Activated effector memory CD4-positive, alpha-beta T cell treated with Interleukin-2 at 50 U/mL for 16 hours (primary cell): ENCODE measurements at places on chromosomes 11 and 22.
A peak's percentile ranks its signal among the peaks of the same experiment; 100 is the strongest.

GRCh38 chr22:45223304-45224117 lies 17.2 kb downstream of the KIAA0930 start:
- DNase-seq, result no peak

GRCh38 chr11:65489706-65490320 lies 9.0 kb upstream of the MALAT1 start:
- DNase-seq, result no peak

DNA sequence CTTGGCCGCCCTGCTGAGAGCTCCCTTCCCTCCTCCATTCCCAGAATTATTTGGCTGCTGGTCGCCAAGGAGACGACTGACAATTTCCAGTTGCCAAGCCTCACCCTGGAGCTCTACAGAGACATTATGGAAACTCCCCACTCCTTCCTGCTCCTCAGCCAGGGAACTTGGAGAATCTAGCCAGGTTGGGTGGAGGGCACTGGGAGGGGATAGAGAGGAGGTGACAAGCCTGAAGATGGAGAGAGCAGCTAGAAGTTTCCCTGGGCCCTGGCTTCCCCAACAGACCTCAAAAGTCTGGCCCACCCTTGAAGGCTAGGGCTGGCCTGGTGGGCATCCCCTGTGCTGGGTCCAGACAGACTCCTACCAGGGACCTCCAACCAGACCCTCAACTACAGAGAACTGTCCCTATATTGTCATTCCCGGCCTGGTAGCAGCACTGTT lies 6.7 kb upstream of the VSIG10L2 start:
- no peak for DNase-seq

DNA sequence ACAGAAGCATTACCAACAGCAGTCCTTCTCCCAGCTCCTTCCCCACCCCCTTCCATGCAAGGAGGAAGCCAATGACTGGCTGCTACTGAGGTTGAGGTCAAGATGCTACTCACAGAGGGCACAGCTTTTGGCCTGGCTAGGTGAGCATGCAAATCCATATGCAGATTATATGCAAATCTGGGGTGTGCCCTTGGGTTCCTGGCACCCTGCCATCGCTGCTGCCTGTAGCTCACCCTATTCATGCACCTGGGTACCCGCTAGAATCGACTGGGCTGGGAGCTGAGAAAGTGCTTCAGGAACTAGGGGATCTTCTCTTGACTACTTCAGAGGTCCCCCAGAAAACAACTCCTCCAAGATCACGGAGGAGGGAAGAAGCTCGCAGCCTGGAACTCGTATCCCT lies 4.0 kb downstream of the DSCAML1 start:
- no peak for DNase-seq

DNA sequence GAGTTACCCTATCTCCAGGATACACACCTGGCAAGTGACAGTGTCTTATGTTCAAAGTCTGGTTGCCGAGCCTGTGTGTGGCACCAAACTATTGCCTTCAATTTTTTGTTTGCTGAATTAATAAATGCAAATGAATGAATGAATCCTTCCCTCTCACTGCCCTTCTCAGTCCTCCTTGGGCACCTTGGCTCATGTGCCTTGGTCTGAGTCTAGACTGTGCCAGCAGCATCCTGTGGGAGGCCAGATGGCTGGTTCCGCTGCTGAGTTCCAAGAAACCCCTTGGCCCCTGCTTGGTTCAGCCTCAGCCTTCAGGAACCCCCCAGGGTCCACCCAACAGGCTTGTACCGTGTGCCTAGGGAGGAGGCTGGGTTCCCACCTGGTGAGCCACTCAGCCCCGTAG lies 31.0 kb downstream of the TOB2 start:
- no peak for DNase-seq

- no peak for DNase-seq
Observed at GRCh38 chr11:33086017-33086416, 46.6 kb downstream of the TCP11L1 start.

DNA sequence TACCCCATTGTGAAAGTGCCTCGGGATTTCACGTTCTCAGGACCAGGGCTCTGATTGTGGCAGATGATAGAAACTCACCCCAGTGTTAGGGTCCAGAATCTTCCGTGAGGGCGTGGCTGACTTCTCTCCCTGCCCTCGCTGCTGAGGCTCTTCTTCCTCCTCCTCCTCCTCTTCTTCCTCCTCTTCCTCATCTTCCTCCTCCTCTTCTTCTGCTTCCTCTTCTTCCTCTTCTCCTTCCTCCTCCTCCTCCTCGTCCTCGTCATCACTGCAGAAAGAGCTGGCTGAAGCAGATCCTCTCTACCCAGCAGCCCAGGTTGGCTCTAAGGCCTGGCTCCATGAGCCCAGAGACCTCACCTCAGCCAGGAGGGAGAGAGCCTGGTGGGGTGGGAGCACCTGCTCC lies 13.5 kb upstream of the CHADL start:
- no peak for DNase-seq

GRCh38 chr22:47174096-47174495 lies 411.6 kb downstream of the TBC1D22A start:
- DNase-seq, result no peak

GRCh38 chr11:92859156-92859690 lies 110.2 kb upstream of the MTNR1B start:
- no peak for DNase-seq

- no peak for DNase-seq
Observed at GRCh38 chr11:119506436-119506835, 83.5 kb upstream of the THY1 start.

DNA sequence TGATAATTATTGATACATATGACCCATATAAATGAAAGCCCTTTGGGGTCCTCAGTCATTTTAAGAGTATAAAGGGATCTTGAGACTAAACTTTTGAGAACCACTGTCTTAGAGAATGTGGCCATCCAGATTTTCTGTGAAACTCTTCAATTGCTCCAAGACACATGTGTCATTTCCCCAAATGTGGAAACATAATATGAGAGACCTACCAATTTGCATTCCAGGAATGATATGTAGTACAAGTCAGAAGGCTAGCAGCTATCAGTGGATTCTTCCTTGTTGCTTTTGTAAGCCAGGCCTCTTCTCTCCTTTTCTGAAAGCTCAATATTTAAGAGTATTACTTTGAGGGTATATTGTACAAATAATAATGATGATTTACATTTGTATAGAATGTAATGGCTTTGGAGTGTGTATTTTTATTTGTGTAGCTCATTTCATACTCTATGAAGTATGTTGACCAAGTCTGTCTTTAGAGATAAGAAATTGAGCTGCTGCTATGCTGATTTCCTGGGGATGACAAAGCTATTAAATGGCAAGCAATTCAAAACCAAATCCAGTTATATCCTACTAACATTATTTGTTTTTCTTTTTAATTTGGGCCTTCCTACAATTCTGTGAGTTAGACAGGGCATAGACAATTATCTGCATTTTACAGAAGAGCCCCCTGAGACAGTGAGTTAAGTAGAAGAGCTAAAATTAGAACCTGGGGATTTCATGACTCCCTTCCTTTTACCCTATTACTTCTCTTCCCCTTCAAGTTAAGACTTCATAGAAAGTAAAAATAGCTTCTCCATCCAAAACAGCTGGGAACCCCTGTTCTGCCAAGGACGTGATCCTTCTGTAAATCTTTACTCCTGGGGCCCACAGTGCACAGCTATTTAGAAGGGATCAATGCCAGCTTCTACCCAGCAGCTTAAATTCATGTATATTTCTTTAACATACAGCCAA lies 131.9 kb downstream of the WNT11 start:
- no peak for DNase-seq

DNA sequence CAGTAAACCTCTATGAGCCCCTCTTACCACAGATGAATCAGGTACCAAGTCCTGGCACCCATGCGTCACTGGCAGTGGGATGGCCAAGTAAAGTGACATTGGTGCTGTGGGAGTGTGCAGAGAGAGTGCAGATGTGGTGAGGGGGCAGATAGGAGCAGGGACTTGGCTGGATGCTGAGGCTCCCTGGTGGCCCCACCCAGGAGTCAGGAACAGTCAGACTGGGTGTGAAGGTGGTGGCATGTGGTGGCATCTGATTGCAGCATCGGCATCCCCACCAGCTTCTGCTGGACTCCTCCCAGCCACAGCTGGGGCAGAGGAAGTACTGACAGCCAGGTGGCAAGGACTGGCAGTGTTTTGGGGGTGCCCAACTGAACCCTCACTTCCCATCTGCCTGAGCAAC lies 11.4 kb downstream of the DGAT2 start:
- no peak for DNase-seq

DNA sequence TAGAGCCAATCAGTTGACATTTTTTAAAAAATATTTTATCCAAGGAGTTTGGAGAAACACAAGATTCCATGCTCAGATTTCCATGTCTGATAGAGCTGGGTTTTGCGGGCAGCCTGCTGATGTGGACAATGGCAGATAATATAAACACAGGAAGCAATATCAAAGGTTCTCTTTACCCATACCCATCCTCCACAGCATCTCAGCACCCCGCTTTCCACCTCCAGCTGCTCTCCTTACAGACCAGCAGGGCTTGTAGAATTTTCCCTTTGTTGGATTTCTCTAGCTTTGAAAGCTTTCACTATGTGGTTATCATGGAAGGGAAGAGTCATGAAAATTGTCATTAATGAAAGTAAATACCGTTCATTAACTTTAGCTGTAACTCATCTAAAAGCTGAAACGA lies 746.4 kb downstream of the OPCML start:
- DNase-seq, result no peak

GRCh38 chr22:29112121-29112520 lies 39.3 kb downstream of the KREMEN1 start:
- no peak for DNase-seq

DNA sequence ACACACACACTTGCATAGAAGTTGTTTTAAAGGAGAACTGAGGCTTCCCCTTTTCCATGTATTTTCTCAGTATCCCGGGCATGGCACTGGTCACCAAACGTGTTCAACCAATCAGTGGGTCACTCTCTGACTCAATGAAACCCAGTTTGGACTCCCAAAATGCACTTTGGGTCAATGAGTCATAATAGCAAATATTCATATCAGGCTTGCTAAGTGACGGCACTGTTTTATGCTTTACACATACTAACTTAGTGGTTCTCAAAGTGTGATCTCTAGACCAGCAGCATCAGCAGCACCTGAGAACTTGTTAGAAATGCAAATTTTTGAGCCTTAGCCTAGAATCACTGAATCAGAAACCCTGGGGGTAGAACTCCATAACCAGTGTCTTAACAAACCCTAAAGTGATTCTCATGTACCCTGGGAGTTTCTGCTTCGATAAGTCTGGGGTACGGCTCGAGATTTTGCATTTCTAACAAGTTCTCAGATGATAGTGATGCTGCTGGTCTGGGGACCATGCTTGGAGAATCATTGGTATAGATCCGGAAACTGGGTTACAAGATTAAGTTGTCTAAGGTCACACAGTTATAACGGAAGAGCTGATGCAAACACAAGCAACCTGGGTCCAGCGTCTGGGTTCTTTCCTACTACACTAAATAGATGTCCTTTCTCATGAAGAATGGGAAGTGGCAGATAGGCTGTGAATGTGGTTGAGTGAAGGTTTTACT lies 35.6 kb downstream of the ETS1 start:
- DNase-seq, result no peak

- DNase-seq, result no peak
Observed at GRCh38 chr11:123404676-123405075, 25.4 kb upstream of the GRAMD1B start.

DNA sequence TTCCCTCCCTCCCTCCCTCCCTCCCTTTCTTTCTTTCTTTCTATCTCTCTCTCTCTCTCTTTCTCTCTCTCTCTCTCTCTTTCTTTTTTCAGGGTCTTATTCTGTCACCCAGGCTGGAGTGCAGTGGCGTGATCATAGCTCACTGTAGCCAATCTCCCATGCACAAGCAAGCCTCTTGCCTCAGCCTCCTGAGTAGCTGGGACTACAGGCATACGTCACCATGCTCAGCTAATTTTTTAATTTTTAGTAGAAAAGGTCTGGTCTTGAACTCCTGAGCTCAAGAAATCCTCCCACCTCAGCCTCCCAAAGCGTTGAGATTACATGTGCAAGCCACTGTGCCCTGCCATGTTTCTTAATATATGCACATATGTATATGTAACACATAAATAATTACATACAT lies 19.0 kb downstream of the TSKU start:
- DNase-seq, result no peak

DNA sequence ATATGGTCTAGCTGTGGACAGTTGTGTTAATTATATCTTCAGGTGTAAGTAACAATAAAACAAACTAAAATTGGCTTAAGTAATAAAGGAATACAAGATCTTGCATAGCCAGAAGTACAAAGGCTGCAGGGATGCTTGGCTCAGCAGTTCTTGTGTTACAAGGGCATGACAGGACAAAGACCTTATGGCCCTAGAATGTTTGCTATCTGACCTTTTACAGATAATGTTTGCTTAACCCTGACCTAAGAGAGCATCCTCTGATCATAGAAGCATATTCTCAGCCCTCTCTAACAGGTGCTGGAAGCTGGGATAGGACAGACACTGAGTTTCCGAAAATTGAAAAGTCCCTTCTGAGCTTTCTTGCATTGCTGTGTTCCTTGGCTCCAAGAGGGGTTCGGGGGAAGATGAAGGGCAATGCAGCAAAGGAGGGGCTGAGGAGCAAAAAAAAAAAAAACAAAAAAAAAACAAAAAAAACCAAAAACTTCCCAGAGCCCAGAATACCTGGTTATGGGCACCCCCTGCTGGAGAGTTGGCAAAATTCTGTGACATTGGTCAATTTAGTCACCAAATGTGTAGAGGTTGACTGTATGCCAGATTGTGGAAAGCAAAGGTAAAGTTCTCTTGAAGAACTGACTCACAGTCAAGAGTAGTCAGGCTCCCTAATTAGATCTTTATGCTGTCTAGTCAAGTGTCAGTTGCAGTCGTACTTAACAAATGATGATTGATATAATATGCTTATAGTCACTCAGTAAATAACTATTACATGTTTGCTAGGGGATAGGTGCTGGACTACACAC lies 10.4 kb upstream of the HIKESHI start:
- peak; percentile 35 for DNase-seq

DNA sequence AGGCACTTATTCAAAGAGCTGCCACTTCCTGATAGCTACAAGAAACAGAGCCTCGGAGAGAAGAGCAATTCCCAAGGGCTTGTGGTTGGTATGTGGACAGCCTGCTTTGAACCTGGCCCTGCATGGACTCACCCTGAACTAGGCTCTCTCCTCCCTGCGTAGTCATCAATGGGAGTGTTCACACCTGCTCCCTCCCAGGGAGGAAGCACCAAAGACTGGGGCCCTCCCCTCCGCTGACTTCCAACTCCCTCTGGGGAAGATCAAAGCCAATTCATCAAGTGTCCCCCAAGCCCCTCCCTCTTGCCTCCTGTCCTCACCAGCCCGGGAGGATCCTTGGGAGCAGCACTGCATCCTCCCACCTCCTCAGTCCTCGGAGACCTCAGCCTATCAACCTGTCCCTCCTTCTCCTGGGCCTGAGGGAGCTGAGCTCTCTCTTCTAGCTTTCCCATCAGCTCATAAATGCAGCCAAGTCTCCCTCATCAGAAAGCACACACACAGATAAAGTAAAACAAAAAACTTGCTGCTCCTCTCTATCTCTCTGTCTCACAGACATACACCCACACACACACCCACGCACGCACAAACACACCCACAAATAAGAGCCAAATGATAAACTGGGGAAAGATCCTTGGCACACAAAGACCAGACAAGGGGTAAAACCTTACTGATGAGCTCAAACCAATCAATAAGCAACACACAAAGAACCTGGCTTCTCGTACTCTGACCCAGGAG lies 3.3 kb downstream of the A4GALT start:
- DNase-seq, result no peak

- DNase-seq, result no peak
Observed at GRCh38 chr11:46914363-46914762, 4.0 kb downstream of the LRP4 start.

- DNase-seq, result no peak
Observed at GRCh38 chr11:2120359-2121100, 18.7 kb downstream of the IGF2 start.

GRCh38 chr11:64060861-64061444 lies 25.2 kb downstream of the FLRT1 start:
- DNase-seq, result peak; percentile 25

- DNase-seq, result no peak
Observed at GRCh38 chr22:20058989-20059770, 20.9 kb upstream of the DGCR8 start.
